ENCODE measurements at places on chromosomes 16 and 17. TPM values are rescaled to one million over a fixed set of nuclear protein-coding genes. Genes with fewer than 3 reads are reported as not detected.

Gene UTS2R
- not detected for total RNA-seq

Gene CD300H
- 0.43 TPM for total RNA-seq

Gene SLFN14
- not detected for total RNA-seq

Gene NGFR
- total RNA-seq: 0.69 TPM

Gene HS3ST3A1
- total RNA-seq: not detected

Gene MYH3
- 1.4 TPM for total RNA-seq

Gene TLCD2
- 1.3 TPM for total RNA-seq
